ENCODE measurements at places on chromosomes 4 and X. TPM values are rescaled to one million over a fixed set of nuclear protein-coding genes. Genes with fewer than 3 reads are reported as not detected.

FGG gene
- not detected for total RNA-seq

GRCh38 chrX:135345107-135345589, 35.9 kb downstream of the ETDC start:
- peak; percentile 52 for DNase-seq

DNA sequence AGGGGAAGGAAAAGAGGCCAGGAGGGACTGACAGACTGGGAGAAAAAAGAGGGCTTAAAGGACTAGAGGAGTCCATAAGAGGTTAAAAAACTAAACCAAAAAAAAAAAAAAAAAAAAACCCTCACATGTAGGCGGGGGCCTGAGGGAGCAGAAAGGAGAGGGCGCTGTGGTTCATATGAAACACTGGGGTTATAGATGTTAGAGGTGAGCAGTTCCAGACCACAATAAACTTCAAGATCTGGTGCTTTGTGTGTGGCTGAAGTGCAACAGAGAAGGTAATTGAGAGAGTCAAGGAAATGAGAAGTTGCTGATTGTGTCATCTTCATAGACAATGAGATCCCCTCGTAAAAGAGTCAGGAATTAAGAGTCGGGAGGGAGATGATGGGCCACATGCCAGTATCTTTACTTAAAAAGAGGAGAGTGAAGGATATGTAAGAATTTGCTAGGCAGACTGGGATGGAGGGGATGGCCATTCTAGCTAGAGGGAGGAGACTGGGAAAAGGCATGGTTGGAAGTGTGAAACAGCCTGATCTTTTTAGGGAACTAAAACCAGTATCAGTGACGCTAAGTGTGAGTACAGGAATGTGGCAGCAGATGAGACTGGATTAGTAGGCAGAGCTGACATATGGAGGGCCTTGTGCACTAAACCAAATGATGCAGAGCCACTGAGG, 18.4 kb upstream of the OGT start:
- no peak for DNase-seq

GRCh38 chr4:171919314-171919713, 106.1 kb downstream of the GALNTL6 start:
- DNase-seq, result no peak

DNA sequence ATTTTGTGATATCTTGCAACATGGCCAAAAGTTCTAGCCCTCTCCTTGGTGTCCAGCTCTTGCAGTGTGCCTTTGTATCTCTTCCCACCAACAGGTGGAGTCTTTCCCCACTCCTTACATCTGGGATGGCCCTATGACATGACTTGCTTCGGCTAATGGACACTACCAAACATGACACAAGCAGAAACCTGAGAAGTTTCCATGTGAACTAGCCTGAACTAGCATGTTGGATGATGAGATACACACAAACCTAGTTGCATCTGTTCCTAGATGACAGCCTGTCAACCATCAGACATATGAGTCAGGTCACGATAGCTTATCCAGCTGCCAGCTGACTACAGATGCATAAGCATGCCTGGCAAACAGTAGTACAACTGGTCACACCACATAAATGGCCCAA, 207.5 kb upstream of the FTHL17 start:
- no peak for DNase-seq

DNA sequence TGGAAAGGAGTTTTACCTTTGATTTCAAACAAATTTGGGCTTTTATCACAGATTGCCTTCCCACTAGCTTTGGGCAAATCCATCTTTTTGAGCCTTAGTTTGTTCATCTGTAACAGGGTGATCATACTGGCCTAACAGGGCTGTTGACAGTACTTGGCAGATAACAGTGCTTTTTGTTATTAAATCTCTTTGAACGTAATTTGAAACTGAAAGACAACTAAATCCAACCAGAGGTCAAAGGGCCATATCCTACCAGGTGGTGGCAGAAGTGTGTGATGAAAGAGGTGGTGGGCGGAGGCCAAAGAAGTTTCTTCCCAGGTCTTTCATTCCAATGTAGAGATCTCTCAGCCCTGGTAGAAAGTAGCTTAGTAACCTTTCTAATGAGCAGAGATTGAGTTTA, 35.2 kb upstream of the TADA2B start:
- no peak for DNase-seq

DNA sequence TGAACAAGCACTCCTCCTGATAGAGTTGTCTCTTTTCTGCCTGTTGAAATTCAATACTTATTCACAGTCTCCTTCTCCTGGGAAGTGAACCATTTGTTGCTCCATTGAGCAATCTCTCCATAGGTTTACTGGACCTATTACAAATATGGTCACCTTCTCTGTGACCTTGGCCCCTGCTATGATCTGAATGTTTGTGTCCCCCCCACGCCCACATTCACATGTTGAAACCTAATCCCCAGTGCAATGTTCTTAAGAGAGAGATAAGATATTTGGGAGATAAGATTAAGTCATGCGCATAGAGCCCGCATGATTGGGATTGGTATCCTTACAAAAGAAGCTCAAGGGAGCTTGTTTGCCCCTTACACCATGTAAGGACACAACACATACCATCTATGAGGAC, 54.1 kb upstream of the GABRE start:
- DNase-seq, result no peak

ERAS gene
- total RNA-seq, result not detected

DNA sequence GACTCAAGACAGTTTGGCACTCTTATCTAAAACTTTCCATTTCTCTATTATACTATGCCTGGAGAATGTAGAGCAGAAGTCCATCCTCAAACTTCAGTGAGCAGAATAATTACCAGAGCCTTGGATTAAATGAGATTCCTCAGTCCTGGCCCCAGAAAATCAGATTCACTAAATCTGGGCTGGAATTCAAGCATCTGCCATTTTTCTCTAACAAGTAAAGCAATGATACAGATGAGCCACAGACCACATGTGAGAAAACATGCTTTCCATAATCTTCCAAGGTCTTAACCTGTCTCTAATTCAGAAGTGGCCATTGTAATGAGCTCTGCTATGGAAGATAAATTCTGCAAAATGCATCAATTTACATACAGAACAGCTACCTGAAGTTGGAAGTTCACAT, 25.4 kb downstream of the SOWAHB start:
- DNase-seq, result no peak

DNA sequence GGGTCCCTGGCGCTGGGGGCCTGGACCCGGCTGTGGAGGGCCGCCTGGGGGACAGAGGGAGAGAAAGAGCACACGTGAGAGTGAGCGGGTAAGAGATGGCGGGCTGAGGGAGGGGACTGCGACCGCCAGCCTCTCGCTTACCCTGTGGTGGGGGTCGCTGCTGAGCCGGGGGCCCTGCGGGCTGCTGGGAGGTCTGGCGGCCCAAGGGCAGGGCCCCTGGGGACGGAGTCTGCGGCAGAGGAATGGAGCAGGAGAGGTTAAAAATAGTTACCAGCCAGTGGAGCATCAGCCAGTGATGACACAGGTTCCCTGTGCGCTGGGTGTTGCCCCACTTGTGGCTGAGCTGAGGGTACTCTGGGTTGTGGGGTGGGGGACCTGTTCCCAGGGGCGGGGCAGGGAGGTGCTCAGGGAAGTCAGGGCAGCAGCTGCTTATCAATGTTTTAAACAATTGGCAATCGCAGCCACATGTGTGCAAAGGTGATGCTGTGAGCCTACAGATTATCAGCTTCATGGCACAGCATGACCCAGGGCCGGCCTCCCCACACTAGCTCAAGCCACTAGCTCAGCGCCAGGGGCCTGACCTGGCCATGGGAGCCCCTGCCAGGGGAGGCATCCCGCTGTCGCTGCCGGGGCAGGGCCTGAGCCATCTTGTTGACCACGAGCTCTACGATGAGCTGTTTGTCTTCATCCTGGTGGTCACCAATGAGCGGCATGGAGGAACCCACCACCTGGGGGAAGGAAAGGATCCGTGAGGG, 7.5 kb upstream of the TIMP1 start:
- no peak for DNase-seq

- no peak for DNase-seq
Measured at GRCh38 chr4:179536694-179537093, 2094.5 kb upstream of the AGA start.

DNA sequence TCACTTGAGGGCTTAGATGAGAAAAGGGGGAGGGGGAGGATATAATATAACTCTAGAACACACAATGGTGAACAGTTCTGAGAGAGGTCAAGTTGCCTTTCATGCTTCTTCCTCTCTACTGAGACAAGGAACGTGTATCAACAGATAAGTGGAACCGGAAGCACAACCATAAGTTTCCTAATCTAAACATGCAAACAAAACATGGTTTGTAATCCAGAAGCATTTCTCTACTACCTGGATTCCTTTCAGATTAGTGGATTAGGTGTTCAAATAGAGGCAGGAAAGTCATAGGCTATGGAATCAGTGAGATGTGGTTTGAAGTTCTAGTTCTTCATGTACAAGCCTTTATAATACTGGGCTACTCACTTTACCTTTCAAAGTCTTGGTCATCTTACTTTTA, 460.6 kb downstream of the IDS start:
- DNase-seq, result no peak

DNA sequence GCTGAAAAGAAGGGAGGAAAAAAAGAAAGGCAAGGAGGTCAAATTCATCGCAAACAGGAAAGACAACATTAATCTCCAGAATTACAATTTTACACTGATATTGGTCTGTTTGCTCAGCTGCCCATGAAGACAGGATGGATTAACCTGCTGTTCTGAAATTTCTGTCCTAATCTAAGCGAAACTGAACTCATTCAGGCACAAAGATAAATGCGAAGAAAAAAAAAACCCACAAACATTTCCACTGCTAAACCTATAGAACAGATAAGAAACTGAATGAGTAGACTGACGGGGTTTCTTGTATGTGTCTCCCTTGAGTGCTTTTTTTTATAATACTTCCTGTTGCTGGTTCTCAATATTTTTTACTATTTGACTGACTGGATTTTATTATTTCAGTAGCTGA, 251.8 kb upstream of the FTHL17 start:
- no peak for DNase-seq

DNA sequence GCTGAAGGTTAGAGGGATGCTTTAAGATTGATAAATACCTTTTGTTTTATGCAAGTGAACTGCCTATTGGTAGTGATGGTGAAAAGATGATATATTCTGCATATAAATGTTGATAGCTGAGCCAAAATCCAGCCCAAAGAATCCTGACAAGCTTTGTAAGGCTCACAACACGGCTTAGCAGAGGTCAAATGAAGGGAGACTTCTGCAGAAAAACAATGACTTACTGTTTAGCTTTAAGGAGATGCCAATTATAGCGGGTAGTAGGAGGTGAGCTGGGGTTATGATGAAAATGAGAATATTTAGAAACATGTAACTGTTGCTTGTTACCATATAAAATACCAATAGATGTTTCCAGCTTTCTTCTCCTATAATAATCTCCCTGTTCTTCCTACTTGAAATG, 97.1 kb downstream of the AFF1 start:
- DNase-seq, result no peak

TNIP3 gene
- total RNA-seq, result not detected

SSX2B gene
- not detected for total RNA-seq

GRCh38 chr4:40403081-40403480, 67.9 kb downstream of the CHRNA9 start:
- DNase-seq, result no peak

DNA sequence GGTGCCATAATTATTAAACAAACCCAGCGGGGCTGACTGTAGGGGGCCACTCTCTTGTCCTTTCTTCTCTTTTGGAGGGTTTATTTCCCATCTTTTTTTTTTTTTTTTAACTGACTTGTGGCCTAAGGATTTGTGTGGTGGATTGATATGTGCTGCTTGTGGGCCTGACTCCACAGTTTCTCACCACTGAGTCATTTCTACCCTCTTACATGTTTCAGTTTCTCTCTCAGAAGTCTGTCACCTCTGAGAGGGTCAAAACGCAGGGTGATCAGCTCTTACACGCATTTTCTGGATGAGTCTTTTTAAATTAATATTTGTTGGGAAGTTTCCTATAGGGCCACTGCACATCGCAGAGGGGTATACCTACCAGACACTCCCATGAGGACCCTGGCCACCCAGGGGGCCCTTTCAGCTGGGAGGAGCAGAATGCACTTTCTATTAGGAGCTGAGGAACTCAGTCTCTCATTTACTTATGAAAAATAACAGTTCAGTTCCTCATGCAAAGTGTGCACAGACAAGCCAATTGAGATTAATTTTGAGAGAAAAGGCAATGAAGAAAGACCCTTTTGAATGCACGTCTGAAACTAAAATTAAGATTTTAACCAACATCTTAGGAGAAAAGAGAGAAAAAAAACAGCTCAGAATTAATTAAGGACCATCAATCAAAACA, 407.9 kb downstream of the TECRL start:
- DNase-seq, result no peak

DNA sequence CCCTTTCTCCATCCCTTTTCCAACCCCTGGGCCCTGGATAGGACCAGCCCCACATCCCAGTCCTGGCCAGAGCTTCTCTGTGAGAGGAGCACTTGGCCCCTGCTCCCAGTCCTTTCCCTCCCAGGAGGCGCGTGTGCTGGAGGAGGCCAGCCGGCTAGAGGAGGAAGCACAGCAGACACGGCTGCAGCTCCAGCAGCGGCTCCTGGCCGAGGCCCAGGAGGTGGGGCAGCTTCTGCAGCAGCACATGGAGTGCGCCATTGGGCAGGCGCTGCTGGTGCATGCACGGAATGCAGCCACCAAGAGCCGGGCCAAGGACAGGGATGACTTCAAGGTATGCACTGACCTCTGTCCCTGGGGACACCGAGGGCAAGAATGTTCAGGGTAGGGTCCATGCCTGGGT, 87.5 kb downstream of the EVC start:
- no peak for DNase-seq

UVSSA gene
- total RNA-seq, result 38.7 TPM

STATH gene
- not detected for total RNA-seq

F11 gene
- not detected for total RNA-seq

ANKRD37 gene
- total RNA-seq, result 17.1 TPM

MAGEB17 gene
- not detected for total RNA-seq

DNA sequence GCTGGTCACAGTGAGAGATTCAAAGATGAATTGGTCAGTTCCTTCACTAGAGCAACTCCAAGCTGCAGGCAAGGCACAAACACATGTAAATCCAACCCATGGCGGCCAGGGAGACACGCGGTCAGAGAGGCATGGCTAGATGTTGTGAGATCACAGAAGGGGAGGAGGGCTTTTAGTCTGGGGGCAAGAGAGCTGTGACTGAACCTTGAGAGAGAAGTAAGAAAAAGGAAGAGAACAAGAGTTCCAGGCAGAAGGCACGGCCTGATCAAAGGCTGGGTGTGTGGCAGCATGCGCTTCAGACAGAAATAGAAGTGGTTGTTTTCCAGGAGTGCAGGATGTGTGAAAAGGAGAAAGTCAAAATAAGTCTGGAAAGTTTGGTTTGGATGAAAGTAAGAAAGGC, 15.9 kb downstream of the CCDC149 start:
- no peak for DNase-seq

GRCh38 chr4:123986268-123986798, 589.7 kb downstream of the SPRY1 start:
- DNase-seq, result peak; percentile 10

CXorf49 gene
- total RNA-seq, result not detected

ANOS1 gene
- total RNA-seq, result 19.3 TPM

FRAS1 gene
- total RNA-seq, result 26.8 TPM

GUCY1A1 gene
- 25.8 TPM for total RNA-seq

Data from thyroid gland (tissue), 4 donors.